ENCODE measurements at places on chromosomes 7 and 10.

- DNase-seq: no peak
Measured at GRCh38 chr7:100035876-100036275, 13.7 kb upstream of the ZSCAN21 start.

DNA sequence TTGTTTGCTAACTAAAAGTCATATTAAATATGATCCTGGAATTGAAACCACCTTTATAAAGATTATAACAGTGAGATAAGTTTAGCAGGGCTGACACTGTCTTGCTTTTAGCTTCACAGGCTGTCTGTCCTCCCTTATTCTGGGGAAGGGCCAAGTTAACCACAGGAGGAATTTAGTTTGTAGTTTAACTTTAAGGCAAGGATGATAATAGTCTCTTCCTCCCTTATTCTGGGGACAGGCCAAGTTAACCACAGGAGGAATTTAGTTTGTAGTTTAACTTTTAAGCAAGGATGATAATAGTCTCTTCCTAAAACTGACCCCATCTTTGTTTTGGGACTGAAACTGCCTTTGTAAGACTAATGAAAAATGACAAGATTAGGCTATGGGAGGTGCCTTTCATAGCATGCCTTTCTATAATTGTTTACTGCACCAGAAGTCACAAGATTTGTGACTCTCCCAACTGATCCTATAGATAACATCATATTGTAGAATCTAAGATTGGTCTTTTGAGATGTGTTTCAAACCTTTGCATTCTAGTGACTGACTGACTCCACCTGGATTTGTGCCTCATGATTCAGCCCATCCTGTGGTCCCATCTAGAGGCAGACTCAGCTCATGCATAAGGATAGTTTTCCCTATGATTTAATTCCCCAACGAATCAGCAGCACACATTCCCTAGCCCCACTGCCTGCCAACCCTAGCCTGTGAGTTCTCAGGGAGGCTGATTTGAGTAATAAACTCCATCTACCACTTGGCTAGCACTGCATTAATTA lies 212.0 kb downstream of the MAGI2 start:
- no peak for DNase-seq

GRCh38 chr7:157513682-157514081 lies 176.9 kb downstream of the DNAJB6 start:
- DNase-seq: no peak

DNA sequence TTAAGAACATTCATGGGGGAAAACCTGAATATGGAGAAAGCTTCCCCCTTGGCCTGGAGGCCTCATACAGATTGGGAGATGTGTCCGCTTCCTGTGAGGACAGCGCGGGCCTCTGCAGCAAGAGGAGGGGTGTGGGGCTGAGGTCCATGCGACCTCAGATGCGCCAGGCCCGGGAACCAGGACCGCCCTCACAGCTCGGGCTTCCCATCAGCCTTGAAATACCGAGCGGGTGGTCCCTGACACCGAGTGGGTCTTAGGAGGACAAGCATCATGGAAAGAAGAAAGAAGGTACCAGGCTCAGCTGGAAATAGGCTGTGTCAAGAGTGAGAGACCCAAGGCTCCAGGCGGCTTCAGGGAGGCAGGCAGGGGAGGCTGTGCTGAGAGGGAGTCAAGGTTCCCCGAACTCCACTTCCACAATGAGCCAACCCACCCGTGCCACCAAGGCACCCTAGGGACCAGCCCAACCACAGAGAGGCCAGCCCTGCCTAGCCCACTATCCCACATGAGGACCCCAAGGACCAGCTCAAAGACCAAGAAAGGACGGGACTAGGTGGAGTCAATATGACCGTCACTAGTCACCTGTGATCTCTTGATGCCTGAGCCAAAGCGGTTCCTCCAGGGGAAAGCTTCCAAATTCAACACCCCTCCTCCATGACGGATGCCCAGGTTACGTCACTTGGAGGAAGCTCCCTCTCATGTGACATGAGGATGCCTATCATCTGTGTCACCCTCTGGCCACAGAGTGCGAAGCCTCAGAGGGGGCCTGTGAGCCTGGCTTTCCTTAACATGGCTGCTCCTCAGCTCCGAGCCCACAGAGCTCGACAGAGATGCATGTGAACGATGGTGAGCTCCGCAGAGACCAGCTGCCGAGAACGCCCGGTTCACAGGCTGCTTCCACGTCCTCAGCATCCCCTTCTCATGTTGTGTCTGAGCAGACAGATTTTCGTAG lies 103.7 kb downstream of the TCERG1L start:
- DNase-seq: peak; percentile 41

- DNase-seq: no peak
Measured at GRCh38 chr7:80472491-80473200, 39.2 kb downstream of the GNAT3 start.

DNA sequence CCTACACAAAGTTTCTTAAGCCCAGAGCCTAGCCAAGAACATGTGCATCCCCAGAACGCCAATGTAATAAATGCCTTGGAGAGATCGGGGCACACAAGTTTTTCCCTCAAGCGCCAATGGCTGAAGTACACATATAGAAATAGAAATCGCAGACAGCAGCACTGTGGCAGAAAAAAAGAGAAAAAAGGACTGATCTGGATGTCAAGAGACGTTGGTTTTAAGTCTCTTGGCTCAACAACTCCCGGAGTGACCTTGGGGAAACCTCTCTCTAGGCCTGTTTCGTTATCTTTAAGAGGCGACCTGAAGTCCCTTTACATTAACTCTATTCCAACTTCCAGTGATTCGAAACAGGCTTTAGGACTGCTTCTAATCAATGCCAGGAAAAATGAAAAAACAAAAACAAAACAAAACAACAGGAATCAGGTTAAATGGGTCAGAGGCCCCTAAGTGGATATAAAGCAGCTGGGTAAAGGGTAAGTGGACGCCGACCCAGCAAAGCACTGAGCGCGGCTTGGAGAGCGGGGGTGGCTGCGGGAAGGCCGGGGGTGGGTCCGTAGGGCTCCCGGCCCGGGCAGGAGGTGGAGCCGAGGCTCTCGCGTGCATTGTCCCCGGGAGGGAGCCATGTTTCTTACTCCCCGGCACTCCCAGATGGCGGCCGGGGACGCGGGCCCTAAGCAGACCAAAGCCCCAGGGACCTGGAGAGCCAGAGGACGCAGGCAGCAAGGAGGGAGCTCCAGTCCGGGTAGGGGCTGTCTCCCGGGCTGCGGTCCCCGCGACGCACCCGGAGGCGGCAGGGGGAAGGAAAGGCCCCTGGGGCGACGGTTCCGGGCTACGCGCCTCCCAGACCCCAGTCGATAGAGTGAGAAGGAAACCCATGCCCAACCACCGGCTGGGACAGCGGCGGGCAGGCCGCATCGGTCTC lies 757 bp downstream of the EIF3A start:
- DNase-seq: peak; percentile 60

DNA sequence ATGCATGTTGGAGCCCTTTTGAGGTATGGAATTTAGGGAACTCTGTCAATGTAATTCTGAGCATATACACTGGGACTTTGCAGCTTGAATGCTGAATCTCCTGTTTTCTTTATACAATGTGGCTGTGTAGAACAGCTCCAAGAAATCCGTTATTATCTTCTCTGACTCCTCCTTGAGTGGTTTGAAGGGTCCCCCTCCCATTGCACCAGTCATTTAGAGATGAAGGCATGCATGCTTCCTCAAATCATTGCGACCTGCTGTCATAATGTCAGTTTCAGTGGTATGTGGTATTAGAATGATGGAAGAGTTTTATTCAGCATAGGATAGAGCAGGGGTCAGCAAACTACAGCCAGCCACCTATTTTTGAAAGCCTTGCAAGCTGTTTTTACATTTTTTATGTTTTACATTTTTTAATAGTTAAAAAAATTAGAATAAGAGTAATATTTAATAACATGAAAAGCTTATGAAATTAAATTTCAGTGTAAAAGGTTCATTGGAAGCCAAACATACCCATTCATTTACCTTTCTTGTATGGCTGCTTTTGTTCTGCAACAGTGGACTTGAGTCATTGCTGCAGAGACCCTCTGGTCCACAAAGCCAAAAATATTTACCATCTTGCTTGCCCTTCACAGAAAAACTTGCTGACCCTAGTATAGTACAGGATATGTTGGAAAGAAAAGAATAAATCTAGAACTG lies 8.1 kb downstream of the STK17A start:
- DNase-seq: no peak

DNA sequence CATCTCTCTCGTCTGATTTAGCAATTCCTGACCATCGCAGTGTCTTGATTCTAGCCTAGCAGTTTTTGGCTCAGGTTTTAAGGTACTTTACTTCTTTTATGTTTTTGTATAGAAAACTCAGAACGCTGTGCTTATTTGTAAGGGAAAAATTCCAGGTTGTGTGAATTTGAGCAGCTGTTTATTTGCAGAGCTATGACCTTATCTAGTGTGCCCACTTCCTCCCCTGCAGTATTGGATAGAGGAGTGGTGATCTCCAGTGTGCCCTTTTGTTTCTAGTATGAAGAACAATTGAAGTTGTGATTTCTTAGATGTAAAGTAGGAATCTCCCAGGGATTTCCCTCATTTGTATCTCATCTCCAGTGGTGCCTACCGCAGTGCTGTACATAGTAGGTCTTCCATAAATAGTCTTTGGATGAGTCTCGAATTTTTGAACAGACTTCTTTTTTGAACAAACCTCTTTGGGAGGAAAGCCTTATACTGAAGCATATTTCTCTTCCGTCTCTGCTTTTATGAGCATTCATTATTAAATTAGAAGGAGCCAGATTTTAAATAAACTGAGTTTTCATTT lies 40.0 kb downstream of the GARS1 start:
- DNase-seq: no peak

DNA sequence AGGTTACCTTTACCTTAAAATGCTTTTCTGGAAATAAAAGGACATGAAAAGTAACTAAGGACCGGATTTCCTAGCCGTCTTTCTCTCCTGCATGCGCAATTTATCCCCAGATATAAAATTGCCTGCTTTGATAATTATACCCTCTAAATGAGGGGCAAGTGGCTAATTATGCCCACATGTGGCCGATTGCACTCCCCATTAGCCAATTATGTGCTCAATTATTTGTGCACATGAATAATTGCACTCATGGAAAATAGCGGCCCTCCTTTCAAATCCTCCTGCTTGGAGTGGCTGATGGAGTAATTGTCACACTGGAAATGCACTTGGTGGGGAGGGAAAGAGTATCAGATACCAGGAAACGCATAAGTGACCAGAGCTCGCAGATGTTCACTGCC lies 66.4 kb upstream of the ATRNL1 start:
- DNase-seq: no peak

DNA sequence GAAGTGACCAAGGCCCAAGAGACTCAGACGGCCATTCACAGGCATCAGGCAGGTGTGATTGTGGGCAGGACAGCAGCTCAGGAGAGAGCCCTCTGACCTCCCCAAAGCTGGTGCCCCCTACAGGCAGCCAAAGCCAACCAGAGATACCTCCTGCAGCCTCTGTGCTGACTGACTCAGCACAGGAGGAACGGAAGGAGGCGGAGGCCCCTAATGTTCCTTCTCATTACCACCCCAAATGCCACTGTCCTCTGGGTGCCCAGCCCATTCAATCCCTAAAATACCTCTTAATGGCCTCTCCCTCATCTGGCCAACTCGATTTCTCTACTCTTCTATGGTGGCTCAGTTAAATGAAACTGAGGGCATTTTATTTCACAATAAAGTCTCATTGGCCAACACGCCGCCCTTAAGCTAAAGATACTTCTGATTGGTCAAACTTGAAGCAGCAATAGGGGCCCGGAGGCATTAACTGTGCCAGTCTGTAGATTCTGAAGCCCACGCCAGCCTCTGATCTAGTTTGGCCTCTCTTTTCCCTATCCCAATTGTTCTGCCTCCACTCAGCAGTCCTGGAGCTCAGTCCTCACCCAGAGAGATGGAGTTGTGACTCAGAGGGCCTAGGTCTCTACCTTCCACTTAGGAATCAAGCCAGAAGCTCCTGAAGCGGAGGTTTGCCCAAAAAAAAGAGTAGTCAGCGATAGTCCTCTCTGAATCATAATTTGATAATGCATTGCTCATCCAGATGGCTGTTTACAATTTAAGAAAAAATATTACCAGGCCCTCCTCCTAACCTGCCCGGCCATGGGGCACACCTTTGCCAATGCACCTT lies 1.2 kb downstream of the CYREN start:
- no peak for DNase-seq

GRCh38 chr10:15427843-15428414 lies 56.8 kb upstream of the FAM171A1 start:
- no peak for DNase-seq

GRCh38 chr7:48548667-48549066 lies 375.7 kb upstream of the CDC14C start:
- DNase-seq: no peak

DNA sequence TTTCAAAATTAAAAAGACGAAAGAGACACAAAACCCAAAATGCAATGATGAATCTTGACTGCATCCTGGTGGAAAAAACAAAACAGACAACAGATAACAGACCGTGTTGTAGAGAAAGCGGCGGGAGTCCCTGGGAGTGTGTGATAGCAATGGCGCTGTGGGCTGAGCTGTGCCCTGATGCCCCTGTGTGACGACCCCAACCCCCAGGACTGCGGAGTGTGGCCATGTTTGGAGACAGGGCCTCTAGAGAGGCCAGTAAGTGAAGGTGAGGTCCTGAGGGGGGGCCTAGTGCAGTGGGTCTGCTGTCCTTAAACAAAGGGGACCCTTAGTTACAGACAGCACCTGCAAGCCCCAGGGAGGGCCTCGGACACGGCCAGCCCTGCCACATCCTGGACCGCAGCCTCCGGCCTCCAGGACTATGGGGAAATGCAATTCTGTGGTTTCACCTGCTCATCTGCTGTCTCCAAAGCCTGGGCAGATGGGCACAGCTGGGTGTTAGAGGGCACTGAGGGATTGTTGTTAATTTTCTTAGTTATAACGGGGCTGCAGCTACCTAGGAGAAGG lies 277.7 kb downstream of the DNAJB6 start:
- peak; percentile 44 for DNase-seq

DNA sequence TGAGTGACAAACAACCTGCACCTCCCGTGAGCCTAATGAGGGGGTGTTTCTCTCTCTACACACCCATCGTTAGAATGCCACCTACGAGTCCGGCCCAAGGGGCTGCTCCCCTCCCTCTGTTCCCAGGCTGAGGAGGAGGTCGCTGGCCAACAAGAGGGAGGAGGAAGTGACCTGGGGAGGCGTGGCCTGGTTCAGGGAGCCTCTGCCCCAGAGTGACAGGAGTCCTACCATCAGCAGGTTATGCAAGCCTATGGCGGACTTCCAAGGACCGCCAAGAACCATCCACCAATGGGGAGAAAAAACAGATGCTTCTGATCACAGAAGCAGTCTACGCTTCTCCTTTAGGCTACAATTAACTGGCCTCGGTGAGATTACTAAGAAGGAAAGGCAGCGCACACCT lies 12.3 kb upstream of the EGFR start:
- no peak for DNase-seq

GRCh38 chr7:81533426-81533825 lies 236.4 kb downstream of the HGF start:
- no peak for DNase-seq
